ENCODE measurements at places on chromosomes 4 and X.

DNA sequence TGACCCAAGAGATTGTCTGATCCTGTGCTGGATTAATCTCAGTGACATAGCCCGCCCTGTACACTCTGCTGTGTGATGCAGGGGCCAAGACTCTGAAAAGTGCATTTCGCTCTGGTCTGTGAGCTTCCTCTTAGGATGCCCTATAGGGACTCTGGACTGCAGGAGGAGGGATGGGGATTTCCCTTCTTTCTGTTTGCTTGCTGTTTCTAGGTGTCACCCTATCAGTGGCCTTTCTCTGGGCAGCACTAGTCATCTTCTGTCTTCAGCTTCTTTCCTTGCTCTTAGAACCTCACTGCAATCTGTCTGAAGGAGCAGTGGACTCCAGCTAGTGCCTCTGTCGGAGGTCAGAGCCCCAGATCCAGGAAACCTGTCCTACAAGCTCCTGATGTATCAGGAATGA, 34.5 kb upstream of the SCRG1 start:
- no peaks in the 10 kb centered on the region for H3K4me1 ChIP-seq
- peaks cover 5% of the 10 kb centered on the region for H3K27me3 ChIP-seq
- no peak overlapping the region for H3K27ac ChIP-seq
- H3K4me3 ChIP-seq = no peak overlapping the region

DNA sequence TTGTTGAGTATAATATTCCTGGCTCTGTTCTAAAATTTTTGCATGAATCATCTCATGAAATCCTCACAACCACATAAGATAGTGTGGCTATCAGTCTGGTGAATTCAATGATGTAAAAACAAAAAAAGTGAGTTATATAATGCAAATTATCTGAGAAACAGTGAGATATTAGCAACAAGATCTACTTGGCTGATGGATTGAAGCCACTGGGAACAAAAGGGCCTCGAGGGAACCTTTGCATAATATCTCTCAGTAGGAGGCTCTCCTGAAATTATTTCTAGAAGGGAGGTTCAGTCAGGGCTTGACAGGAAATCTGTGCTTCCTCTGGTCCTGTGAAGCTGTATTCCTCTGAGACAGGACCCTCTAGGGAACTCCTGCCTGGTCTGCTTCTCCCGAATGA, 30.1 kb upstream of the NUP54 start:
- H3K27me3 ChIP-seq = no peaks in the 10 kb centered on the region
- no peak overlapping the region for H3K4me3 ChIP-seq
- no peaks in the 10 kb centered on the region for H3K36me3 ChIP-seq
- H3K4me1 ChIP-seq = no peaks in the 10 kb centered on the region
- no peak for DNase-seq
- H3K27ac ChIP-seq = no peak overlapping the region

DNA sequence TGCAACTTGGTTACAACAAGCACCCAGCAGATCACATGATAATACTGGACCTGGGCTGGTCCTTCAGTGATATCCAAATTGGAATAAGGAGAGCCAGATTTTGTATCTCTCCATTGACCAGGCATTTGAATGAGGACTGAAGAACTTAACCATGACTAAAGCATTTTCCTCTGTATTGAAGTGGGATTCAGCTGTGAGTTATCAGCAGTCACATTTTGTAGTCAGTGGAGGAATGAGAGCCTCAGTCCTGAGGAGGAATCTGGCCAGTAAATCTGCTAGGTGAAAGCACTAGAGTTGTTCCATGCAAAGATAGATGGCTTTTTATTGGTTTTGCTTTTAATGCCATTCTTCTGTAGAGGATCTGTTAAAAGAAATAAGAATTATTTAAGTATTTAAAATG, 1506.0 kb downstream of the PCDH7 start:
- H3K27me3 ChIP-seq = no peaks in the 10 kb centered on the region
- no peak overlapping the region for H3K27ac ChIP-seq
- H3K4me3 ChIP-seq = no peak overlapping the region

DNA sequence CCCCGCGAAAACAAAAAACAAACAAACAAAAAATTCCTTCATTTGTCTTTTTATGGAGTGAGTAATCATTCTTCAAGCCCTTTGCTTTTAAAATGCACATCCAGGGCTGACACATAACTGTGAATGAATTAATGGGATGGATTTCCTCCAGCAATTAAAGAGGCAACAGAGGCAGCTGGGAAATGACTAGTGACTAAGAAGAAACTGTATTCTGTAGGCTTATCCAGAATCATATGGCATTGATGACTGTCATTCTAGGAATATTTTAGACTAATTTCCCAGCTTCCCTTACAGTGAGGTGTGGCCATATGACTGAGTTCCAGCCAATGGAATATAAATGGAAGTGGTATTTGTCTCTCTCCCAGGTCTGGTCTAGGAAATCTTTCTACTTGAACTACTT, 46.8 kb upstream of the PDE5A start:
- H3K27me3 ChIP-seq = peaks cover 4% of the 10 kb centered on the region
- H3K4me1 ChIP-seq = no peaks in the 10 kb centered on the region
- H3K4me3 ChIP-seq = no peak overlapping the region
- DNase-seq = no peak

GRCh38 chrX:85115252-85115651, 111.6 kb downstream of the APOOL start:
- DNase-seq = no peak
- H3K4me3 ChIP-seq = no peak overlapping the region
- no peaks in the 10 kb centered on the region for H3K36me3 ChIP-seq
- H3K4me1 ChIP-seq = no peaks in the 10 kb centered on the region
- H3K27ac ChIP-seq = no peak overlapping the region

GRCh38 chrX:108702530-108702929, 33.8 kb downstream of the IRS4 start:
- no peaks in the 10 kb centered on the region for H3K27me3 ChIP-seq
- DNase-seq = no peak
- H3K4me3 ChIP-seq = no peak overlapping the region
- no peaks in the 10 kb centered on the region for H3K36me3 ChIP-seq
- H3K27ac ChIP-seq = no peak overlapping the region

- DNase-seq = no peak
- H3K4me3 ChIP-seq = no peak overlapping the region
These were observed 53.4 kb downstream of the HNRNPD start for GRCh38 chr4:82320351-82320750.

Measured in activated T-helper 2 cell treated with anti-CD3 and anti-CD28 coated beads, Interferon-gamma antibody, Interleukin-2, Interleukin-4, amounts not matched to agents 10 μg/mL and 5 μg/mL and 100 μg/mL, durations not matched to agents 14 hours and 24 hours and 36 hours (primary cell).